ENCODE measurements at places on chromosomes 1 and 21.

GRCh38 chr1:226108935-226109828, 46.7 kb downstream of the H3-3A start:
- DNase-seq, result peak; percentile 67

- DNase-seq, result no peak
These were observed 130.6 kb downstream of the HHIPL2 start for GRCh38 chr1:222417264-222417663.

DNA sequence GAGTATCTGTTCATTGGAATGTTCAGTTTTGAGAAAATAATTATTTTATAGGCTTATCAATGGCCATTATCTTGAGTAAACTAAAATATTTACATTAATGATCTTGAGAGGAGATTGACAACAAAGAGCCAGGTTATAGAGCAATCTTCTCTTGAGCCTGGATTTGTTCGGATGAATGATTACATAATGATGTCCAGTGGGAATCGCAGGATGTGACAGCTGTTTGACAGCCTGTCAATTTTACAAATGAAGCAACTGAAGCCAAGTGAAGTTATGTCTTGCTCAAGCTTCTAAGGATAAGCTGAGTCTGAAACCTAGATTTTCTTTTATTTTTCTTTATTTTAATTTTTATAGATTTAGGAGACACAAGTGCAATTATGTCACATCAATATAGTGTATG, 52.1 kb upstream of the BACH1 start:
- no peak for DNase-seq

DNA sequence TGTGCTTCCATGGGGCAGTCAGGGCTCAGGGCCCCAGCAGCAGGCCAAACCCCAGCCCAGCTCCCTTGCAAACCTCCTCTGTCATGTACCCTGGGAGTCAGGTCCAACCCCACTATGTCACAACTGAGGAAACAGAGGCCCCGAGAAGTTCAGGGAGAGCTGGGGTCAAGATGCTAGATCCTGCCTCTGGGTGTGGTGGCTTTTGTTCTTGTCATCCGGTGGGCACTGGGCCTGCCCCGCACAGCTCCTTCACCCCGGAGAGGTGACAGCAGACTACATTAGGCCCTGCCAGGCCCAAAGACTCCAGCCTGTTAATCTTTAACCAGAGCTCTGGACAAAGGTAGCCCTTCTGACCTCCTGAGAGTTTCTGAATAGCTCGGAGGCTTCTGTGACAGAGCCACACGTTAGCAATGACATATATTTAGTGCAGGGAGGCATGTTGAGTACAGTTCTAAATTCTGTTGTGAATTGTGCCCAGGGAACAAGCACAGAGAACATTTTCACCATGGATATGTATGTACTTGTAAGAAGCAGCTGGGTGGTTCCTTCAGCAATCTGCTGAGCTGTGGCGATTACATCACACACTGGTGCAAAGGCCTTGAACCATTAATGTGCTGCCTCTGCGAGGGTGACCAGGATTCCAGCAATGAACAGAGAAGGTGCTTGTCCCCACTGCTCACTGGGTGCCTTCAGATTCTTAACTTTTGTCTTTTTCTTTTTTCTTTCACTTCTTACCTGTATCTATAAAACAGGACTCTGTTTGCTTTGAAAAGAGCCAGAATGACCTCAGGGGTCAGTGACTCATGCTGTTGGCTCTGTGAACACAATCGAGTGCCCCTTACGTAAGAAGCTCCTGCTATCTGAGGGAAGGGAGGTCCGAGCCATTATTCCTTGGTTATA, 102.8 kb downstream of the RHOU start:
- no peak for DNase-seq

GRCh38 chr1:62849031-62849430, 65.1 kb downstream of the ATG4C start:
- no peak for DNase-seq

DNA sequence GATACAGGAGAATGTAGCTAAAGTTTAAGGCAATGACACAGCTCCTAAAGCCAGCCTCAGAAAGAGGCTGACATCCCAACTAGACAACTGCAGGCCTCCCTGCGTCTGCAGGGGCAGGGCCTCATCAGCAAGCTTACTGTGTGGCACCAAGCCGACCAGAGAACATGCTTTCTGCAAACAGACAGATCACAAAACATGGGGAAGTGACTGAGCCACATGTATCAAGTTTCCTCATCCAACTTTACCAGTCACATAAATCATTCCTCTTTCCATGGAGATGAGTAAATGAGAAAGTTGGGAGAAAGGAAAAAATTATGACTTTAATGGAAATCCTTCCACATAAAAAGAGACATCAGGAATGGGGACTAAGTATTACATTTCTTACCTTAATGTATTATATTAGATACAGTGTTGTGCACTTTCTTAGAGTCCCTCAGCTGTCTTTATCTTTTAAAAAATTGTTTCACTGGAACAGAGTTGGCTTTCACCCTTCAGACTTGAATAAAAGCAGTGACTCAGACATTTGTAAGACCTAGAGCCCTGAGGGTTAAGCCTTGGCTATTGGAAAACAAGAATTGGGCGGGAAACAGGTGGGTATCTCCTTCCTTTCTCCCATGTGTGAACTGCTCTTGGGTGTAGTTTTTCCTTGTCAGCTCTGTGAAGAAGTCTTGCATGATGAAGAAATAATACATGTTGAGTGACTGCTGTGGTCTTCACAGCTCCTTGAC, 305.7 kb upstream of the SNX7 start:
- no peak for DNase-seq

DNA sequence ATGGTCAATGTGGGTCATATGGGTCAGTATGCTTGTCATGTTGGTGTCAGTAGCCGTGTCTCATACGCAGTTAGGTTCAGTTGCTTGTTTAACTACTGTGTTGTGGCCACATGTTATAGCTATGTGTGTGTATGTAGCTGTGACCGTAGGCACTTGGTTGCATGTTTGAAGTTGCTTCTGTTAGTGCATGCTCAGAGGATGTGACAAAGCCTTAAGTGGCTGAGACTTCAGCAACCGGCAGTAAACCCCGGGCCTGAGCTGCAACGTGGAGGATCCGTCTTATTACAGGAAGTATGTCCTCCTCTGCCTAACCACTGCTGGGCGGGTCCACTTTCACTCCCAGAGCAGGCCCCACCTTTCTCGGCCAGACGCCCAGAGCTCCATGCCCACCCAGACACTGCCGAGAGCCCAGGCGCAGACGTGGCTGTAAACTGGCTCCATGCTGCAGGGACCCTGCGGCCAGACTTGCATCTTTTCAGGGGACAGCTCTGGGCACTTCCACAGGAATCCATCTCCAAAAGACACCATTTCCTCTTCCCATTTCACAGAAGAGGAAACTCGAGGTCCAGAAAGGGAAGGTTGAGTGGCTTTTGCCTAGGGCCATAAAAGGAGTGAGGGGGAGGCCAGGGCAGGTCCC, 2.2 kb downstream of the TCEA3 start:
- peak; percentile 94 for DNase-seq

DNA sequence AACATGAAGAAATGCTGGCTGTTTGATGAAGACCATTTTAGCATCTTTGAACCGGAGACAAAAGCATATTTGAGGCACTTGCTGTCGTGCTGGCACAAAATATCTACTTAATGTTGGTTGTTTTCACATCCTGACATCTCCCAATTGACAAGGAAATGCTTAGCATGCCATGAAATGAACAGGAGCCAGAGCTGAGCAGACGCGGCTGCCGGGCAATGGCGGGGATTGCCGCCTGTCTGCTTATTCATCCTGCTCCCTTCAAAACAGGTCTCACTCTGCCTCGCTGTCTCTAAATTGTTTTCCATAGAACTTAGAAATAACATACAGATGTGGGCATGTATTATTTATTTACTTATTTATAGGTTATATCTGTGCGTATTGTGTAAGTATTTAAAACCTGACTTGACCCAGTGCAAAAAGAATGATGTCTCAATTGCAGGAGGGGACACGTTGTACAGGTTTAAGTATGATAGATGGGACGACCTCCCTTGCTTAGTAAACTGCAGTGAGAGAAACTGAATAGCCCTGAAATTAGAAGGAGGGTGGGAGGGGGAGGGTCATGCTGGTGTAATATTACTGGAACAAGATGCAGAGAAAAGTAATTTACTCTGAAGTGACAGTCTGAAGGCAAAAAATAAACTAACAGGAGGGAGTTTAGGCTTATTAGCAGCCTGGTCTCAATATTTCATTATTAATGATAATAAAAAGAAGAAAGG, 590.4 kb upstream of the PLXNA2 start:
- DNase-seq, result no peak

DNA sequence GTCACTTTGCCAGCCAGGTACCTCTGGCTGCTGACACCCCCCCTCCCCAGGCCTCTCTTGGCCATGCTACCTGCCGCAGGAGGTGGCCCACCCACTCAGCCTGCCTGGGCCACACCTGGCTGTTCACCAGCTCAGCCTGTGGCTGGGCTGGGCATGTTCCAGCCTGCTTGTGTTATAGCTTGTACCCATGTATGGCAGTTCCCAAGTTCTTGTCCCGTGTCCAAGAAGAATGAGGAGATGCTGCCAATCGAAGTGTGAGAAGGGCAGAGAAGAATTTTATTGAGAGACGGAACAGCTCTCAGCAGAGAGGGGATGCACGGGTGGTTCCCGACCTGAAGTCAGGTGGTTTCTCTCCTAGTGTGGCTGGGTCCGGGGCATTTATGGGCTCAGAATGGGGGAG, 3.9 kb upstream of the MMEL1 start:
- DNase-seq, result no peak

DNA sequence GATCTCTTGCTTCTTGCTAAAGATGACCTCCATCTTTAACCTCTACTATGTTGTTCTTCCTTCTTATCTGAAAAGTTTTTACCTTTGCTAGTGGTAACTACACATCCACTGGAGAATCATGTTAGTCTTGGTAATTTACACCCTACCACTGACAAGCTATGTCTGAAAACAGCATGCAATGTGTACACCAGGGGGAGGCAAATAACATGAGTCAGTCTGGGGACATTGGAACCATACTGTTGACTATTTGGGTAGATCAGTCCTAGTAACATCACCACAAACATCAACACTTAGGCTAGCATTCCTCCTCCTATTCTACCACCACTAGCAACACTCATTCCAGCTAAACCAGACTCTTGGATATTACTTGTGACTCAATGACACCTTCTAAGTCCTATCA, 549.0 kb downstream of the KCNT2 start:
- no peak for DNase-seq

DNA sequence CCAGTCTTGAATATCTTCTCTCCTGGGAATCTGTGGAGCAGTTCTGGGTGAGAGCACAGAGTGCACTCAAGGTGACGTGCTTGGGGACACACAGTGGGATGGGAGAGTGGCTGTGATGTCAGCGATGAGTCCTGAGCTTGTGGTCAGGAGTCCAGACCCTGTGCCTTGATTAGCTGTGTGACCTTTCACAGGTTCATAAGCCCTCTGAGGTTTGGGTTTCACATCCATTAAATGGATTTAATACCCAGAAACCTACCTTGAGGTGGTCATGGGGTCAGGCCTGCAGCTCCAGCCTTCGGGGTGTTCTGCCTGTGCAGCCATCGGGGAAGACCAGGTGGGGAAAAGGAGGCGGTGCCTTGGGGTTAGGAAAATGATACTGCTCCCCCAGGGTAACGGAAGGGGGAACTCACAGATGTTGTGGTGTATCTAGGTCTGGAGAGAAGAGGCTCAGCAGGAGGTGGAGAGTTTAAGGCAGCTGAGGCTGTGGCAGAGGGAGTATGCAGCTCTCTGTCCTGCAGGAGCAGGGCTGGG, 38.5 kb upstream of the ETV3 start:
- no peak for DNase-seq

DNA sequence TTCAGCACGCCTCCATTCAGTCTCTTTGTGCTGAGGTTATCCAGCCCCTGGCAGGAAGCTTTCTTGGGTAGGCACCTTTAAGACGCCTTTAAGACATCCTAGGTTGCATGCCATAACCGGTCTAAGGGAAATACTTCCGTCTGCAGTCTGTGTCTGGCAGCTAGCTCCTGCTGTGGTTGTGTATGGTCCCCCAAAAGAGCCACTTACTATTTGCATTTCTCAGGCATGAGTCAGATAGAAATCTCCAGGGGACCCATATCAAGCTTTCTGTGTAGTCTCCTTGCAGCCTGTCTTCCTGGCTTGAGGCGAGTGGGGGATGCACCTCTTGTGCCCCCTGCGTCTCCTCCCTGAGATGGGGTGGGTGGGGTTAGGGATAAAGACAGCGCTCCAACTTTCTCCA, 10.0 kb upstream of the RYR2 start:
- DNase-seq, result no peak

DNA sequence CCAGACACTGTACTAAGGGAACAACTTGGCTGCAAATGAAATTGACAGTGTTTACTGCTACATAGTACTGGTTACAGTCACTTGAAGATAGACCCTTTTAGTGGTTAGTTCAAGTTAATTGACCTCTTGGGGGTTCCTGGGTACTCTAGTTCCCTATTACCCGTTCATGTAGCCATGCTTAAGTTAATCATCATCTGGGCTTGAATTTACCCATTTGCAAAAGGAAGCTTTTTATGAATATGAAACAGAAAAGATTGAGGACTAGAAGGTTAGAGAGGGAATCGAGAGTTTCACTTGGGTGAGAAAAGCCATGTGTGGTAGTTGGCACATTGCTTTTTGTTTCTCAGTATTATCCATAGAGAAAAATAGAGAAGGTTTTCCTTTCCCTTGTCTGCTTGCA, 2.7 kb downstream of the MIA3 start:
- no peak for DNase-seq

GRCh38 chr1:232239998-232240397, 389.9 kb downstream of the SIPA1L2 start:
- DNase-seq, result no peak

DNA sequence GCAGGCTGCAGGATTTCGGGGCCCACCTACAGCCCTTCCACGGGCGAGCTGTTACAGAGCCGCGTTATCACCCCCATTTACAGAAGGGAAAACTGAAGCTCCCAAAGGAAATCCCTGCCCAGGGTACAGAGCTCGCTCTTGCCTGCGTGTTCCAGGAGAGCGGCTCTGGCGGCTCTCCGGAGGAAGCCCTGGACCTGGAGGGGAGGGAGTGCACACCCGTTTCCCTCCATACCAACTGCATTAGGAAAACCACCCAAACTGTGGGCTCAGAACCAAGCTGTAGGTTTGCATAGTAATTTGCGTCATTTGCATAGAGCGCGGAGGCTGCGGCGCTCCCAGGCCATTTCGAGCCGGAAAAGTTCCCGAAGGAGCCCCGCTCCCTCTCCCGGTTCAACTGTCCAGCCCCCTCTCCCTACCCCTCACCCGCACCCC, 24.7 kb upstream of the ADGRB2 start:
- peak; percentile 84 for DNase-seq

DNA sequence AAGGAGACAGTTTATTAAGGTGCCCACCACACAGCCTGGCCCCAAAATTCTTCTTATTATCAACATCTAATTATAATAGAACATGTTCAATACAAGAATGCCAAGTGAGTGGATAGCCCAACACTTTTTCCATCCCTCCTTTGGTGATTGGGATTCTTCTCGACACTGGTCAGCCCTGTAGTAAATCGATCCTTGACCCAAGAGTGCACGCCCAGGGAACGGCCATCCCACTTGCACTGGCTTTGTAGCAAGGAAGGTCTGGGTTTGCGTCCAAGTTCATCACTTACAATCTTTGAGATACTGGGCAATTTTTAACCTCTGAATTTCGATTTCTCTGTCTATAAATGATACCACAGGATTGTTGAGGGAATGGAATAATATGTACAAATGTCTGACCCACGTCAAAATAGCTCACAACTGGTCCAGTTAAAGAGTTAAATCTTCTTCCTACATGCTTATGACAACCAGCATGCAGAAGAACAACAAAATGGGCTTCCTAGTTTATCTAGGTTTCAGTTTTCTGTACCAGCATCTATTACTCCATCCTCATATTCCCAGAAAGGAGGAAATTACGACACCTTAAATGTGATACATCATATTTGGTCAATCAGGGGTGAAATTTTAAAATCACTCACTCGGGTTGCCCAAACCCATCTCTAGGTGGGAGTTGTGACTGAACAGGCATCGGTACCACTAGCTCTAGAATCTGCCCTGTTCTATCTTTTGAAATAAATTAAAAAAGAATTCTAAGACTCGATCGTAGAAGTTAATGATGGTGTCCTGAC, 161.8 kb downstream of the CLIC6 start:
- no peak for DNase-seq

All from right hindlimb (tissue), 1 donor.